Posterior vena cava (tissue), 2 donors: ENCODE measurements at places on chromosomes 1 and 21. TPM values are rescaled to one million over a fixed set of nuclear protein-coding genes. Genes with fewer than 3 reads are reported as not detected.

LORICRIN gene
- not detected for total RNA-seq

GRCh38 chr1:230503726-230504125 lies 77.6 kb upstream of the PGBD5 start:
- DNase-seq, result no peak

TRIM33 gene
- total RNA-seq, result 28.2 TPM

- DNase-seq, result no peak
These were observed 22.4 kb upstream of the SFPQ start for GRCh38 chr1:35215346-35215745.

DNA sequence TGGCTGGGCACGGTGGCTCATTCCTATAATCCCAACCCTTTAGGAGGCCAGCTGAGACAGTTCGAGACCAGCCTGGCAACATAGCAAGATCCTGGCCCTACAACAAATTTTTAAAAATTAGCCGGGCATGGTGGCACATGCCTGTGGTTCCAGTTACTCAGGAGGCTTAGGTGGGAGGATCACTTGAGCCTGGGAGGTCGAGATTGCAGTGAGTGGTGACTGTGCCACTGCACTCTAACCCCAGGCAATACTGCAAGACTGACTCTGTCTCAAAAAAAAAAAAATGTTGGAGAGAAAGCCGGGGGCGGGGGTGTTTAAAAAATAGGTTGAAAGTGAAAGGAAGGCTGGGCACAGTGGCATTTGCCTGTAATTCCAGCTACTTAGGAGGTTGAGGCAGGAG lies 16.5 kb downstream of the CLDN19 start:
- no peak for DNase-seq

GNAT2 gene
- total RNA-seq, result not detected

- no peak for DNase-seq
These were observed 126.2 kb upstream of the LMO4 start for GRCh38 chr1:87202451-87202850.

UQCRHL gene
- 0.88 TPM for total RNA-seq

GRCh38 chr21:42129300-42130266 lies 58.5 kb downstream of the UMODL1 start:
- no peak for DNase-seq

FHAD1 gene
- total RNA-seq, result not detected

AADACL3 gene
- not detected for total RNA-seq

DNA sequence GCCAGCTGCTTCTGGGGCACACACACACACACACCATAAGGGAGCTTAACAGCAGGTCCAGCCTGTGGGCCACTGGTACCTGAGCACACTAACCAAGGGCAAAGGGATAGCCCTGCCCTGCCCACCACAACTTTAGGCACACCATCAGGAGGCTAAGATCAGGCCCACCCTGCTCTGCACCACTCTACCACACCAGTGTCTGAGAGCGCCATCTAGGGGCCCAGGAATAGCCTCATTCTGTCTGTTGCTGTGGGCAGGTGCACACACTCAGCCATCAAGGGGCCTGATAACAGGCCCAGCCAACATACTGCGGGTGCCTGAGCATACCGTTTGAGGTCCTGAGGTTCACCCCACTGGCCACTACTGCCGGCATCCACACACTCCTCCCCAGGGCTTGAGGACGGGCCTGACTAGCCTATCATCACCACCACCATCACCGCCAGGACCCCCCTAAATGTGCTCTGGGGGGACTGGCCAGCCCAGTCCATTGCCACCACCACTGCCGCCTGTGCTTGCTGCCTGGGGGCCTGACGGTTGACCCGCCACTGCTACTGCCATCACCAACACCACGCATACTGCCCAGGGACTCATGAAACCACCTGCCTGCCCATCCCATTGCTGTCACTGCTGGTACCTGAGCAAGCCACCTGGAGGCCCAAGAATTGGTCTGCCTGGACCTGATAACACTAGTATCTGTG lies 31.3 kb downstream of the NSL1 start:
- no peak for DNase-seq

GRCh38 chr1:36582066-36582755 lies 99.5 kb upstream of the CSF3R start:
- no peak for DNase-seq

DNA sequence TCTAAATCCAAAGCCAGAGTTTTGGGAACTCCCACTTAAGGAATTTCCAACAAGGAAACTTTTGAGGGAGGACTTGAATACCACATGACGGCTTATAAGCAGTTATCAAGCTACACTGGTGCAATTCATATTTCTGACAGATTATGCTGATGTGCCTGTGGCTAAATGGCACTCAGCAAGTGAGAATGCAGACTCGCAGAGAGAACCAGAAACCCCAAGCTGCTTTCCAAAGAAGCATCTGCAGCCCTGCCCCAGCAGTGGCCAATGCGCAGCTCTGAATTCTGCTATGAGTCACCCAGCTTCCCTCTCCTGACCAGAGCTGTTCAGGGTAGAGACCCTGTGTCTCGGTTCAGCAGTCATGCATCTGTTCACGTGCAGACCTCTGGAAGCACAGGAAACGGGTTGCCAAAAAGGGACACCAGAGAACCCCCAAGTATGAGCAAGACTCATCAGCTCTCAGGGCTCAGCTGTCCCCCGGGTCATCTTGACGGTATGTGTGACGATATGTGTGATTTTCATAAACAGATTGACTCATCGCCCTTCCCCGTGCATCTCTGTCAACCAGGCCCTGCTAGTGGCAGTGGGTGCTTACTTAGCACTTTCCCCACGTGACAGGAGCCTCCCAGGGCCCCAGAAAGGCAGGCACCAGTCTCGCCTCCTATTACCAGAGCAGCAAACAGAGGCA lies 76.3 kb downstream of the ITPKB start:
- peak; percentile 93 for DNase-seq

GRCh38 chr1:118461154-118461553 lies 276.1 kb upstream of the SPAG17 start:
- DNase-seq, result no peak

DNA sequence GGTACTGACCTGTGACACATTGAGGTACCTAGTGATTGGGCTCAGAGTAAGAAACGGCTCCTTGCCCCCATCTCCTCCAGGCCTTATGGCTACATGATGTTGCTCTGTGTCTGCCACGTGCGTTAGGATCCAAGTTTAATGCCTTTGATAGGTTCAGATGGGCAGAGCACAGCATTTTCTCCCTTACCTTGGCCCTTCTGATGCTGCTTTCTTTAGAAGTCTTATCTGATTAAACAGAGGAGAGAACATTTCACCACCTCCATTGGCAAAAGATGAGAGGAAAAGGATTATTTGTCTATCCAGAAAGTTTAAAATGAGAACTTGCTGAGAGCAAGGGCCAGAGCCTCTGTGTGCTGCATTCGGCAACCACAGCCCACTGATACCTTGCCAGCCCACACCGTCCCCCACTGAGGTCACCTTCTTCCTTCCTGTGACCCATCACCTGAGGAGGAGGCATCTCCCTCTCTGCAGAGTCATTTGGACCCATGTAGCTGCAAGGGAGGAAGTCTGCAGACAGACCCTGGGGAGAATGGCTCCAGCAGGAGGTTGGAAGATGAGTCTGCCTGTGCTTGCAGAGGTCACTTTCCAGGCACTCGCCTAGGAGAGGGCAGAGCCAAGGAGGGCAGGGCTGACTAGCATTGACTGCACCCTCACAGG lies 16.7 kb downstream of the SHISA4 start:
- DNase-seq, result no peak

TAS1R1 gene
- total RNA-seq, result not detected

- no peak for DNase-seq
These were observed 1.3 kb downstream of the ZNF644 start for GRCh38 chr1:91020486-91020885.

MYOC gene
- 28.9 TPM for total RNA-seq

DNA sequence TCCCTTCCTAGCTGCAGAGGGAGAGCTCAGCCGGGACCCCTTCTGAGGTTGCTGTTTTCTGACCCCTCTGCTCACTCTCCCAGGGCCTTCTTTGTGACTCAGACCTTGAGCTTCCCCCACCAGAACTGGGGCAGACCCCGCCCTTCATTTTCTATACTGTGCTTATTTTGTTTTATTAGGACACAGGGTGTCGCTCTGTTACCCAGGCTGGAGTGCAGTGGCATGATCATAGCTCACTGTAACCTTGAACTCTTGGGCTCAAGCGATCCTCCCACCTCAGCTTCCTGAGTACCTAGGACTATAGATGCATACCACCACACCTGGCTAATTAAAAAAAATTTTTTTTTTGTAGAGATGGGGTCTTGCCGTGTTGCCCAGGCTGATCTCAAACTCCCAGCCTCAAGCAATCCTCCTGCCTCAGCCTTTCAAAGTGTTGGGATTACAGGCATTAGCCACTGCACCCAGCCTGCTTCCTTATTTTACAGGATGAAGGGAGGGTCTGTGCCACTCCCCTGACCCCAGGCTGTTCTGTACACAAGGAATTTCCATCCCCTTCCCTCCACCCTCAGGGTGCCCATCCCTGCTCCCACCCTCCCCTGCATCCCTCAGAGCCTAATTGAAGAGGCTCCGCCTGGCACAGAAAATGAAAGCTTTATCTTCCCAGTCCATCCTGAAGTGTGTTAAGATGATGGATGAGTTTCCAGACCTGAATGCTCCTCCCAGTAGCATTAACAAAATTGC lies 195.2 kb upstream of the POU3F1 start:
- no peak for DNase-seq

- DNase-seq, result no peak
These were observed 160.5 kb upstream of the HMCN1 start for GRCh38 chr1:185573677-185574076.

DNA sequence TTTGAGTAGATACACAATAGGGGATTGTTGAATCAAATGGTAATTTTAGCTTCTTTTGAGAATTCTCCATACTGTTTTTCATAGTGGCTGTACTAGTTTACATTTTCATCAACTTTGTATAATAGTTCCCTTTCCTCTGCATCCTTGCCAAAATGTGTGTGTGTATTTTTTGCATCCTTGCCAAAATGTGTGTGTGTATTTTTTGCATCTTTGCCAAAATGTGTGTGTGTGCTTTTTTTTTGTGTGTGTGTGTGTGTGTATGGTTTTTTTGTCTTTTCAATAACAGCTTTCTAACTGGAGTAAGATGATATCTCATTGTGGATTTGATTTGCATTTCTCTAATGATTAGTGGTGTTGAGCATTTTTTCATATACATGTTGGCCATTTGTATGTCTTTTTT lies 105.4 kb downstream of the ATP6V1G3 start:
- no peak for DNase-seq

DNA sequence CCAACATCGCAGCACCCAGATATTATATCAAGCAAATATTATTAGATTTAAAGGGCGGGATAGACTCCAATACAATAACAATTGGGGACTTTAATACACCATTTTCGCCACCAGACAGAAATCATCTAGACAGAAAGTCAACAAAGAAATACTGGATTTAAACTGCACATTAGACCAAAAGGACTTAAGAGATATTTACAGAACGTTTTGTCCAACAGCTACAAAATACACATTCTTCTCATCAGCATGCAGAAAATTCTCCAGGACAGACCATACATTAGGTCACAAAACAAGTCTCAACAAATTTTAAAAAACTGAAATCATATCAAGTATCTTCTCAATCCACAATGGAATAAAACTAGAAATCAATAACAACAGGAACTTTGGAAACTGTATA lies 121.2 kb downstream of the ACBD6 start:
- no peak for DNase-seq

GRCh38 chr1:12434174-12434573 lies 183.8 kb downstream of the DHRS3 start:
- DNase-seq, result no peak

DENND4B gene
- 41.7 TPM for total RNA-seq
